ENCODE measurements at places on chromosomes 11 and 22. TPM values are rescaled to one million over a fixed set of nuclear protein-coding genes. Genes with fewer than 3 reads are reported as not detected.

Gene OR6A2
- total RNA-seq: 0.43 TPM

Gene CREBZF
- total RNA-seq: 20.4 TPM

Gene TTC38
- 26.9 TPM for total RNA-seq

Gene ADAMTS8
- not detected for total RNA-seq

Gene ACR
- total RNA-seq: not detected

Gene APOC3
- not detected for total RNA-seq

Gene TMPRSS6
- total RNA-seq: not detected

Gene LYVE1
- total RNA-seq: not detected

Gene OR10D3
- total RNA-seq: not detected

Gene TCN2
- 6.1 TPM for total RNA-seq

Gene LIPT2
- 8.7 TPM for total RNA-seq

Gene MS4A3
- total RNA-seq: not detected

Gene GAL3ST1
- not detected for total RNA-seq

Gene SCUBE2
- 0.10 TPM for total RNA-seq

Gene ZDHHC24
- 19.3 TPM for total RNA-seq

Gene GGTLC2
- total RNA-seq: not detected

Gene JAML
- not detected for total RNA-seq

Gene CREB3L1
- 1.3 TPM for total RNA-seq

Gene DENND6B
- 1.3 TPM for total RNA-seq

Gene FOLR1
- 6.6 TPM for total RNA-seq

Measured in H4 (cell line).